ENCODE measurements at places on chromosomes 4 and X.

DNA sequence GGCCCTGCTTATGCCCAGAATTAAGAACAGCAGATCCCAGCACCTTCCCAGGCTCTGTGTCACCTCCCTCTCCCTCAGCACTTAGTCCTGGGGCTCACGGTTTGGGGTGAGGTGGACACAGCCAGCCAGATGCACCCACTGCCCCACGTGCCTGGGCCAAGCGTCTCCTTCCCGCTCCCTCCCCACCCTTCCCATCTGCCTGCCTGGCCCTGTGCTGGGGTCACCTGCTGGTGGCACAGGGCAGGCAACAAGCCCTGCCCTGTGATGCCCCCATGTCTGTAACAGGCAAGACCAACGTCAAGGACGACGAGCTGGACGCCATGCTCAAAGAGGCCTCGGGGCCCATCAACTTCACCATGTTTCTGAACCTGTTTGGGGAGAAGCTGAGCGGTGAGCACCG, 5.3 kb downstream of the MYL5 start:
- DNase-seq, result no peak

DNA sequence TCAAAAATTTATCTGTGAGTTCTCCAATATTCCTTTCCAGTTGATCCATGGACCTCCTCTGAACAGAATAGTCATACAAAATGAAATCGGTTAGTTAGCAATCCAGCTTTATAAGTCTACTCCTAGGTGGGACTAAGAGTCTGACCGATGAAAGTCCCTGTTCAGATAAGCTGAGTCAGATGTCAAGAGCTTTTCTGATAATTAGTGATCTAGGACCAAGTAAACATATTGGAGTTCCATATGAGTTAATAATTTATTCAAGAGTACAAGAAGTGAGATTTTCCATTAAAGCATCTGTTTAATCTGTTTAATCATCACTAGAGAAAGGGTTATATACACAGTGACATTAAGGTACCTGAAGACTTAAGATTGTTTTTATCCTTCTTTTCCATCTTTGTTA, 74.7 kb downstream of the UGT8 start:
- DNase-seq, result no peak

DNA sequence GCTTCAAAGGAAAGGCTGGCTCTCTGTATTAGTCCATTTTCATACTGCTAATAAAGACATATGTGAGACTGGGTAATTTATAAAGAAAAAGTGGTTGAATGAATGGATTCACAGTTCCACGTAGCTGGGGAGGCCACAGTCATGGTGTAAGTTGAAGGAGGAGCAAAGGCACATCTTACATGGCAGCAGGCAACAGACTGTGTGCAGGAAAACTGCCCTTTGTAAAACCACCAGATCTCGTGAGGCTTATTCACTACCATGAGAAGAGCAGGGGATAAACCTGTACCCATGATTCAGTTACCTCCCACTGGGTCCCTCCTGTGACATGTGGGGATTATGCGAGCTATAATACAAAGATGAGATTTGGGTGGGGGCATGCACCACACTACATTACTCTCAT, 1486.6 kb downstream of the PCDH7 start:
- no peak for DNase-seq

- DNase-seq, result no peak
These were observed at the start of gene SPATA18 for GRCh38 chr4:52051213-52051614. Gene SPATA18 (plus strand): TSS chr4:52051304. CDS start chr4:52051705, 401 bp downstream.

DNA sequence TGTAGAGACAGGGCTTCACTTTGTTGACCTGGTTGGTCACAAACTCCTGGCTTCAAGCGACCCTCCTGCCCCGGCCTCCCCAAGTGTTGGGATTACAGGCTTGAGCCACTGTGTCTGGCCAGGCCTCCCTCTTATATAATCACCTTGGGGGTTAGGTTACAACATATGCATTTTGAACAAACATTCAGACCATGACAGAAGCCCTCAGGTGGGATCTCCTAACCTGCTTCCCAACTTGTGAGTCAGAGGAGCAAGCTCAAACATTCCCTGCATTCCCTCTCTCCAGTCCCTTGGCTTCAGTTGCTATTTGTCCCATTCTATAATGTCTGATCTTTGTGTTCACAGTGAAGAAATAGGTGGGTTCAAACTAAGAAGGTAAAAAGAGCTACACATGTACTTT, 76.5 kb upstream of the NRK start:
- no peak for DNase-seq

GRCh38 chr4:86730310-86730709, 118.9 kb downstream of the SLC10A6 start:
- peak; percentile 2 for DNase-seq

DNA sequence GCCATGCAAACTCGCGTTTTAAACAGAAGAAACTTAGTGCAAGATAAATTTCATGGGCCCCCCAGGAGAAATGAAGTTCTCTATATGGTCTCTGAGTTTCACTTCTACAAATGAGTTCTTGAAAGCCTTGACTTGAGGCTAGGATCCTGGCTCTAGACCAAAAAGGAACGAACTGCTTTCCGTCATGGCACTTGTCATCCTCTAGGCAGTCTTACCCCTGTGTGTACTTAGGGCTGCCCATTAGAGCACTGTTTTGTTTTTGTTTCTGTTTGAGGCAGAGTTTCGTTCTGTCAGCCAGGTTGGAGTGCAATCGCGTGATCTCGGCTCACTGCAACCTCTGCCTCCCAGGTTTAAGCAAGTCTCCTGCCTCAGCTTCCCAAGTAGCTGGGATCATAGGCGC, 29.0 kb downstream of the RNF4 start:
- DNase-seq, result peak; percentile 76

GRCh38 chrX:65723706-65724105, 56.3 kb downstream of the MSN start:
- no peak for DNase-seq

- DNase-seq, result no peak
These were observed 452.7 kb upstream of the FAT1 start for GRCh38 chr4:187176261-187176910.

DNA sequence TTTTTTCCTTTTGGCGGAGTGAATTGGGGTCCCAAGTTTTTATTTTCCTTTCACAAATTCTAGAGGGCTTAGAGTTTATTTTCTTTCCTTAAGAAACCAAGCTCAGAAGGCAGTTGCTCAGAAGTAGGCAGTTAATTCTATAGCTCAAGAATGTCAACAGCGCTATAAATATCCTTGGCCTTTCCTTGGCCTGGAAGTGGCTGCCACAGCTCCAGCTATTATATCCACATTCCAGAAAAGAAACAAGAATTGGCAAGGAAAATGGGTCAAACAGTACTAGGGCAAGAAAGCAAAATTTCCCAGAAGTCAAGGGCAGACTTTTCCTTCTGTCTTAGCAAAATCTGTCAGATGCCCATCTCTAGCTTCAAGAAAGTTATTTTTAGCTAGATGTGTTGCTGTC, 31.0 kb downstream of the SLC10A6 start:
- DNase-seq, result no peak

GRCh38 chr4:52250154-52250553, 199.1 kb downstream of the SPATA18 start:
- no peak for DNase-seq

- no peak for DNase-seq
These were observed 261.5 kb downstream of the IL1RAPL1 start for GRCh38 chrX:28848707-28849106.

DNA sequence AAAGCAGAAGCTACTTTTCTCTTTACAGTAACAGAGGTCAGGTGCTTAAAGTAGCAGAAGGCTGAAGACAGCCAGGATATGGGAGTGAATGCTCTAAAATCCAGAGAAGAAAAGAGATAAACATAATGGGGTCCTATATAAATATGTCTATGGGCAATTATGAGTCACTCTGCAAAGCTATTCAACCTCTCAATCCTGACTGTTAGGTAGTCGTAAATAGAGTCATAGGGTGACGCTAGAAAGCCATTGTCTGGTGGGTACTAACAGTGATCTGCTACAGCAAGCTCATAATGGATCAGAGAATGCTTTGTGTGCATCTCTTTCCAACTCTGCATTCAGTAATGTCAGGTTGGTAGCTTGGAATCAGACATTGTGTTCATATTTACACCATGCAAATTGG, 53.5 kb upstream of the PDE5A start:
- DNase-seq, result no peak

DNA sequence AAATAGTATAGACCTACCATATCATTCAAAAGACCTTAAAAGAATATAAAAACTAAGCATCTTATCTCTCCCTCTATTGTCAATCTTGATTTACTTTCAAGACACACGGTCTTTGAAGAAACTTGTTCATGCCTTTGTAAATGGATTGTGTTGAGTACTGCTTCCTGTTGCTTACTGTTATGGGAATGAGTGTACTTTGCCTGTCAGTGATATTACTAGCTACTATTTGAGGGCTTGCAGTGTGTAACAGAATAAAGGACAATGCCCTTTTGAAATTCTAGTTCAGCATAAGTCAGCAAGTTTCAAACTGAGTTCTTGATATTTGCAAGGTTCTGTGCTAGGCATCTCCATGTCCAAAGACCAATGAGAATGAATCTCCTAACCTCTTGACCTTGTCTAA, 36.0 kb downstream of the CDKL5 start:
- no peak for DNase-seq

- no peak for DNase-seq
These were observed 83.3 kb downstream of the HPRT1 start for GRCh38 chrX:134543288-134543687.

DNA sequence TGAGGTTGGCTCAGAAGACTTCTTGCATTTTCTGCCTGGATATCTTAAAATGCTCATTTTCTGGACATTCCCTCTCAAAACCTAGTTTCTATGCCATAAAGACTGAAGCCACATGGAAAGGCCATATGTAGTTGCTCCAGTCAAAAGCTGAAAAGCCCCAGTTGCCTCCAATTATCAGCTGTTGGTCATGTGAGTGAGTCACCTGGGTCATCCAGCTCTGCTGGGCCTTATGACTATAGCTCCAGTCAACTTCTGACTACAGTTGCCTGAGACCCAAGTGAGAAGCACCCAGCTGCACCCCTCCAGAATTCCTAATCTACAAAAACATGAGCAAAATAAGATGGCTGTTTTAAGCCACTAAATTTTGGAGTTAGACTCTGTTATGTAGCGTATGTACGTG, 41.9 kb downstream of the HELQ start:
- DNase-seq, result no peak

DNA sequence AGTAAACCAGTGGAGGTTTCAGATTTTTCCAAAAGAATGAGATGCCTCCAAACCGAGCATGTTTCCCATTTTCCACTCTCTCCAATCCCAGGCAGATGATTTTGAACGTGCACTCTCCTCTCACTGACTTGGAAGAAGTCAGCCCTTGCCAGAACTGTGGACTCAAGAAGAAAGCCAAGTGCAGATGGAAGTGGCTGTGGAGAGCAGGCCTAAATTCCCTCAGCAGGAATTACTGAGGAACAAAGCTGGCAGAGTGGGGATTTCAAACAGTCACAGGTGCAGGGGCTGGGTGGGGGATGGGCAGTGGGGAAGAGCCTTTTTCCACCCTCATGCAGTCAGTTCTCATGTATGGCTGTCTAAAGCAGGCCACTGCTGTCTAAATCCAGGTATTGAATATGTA, 83.5 kb upstream of the PLAC1 start:
- no peak for DNase-seq

- DNase-seq, result no peak
These were observed 531.9 kb downstream of the PCDH18 start for GRCh38 chr4:137000432-137000831.

- no peak for DNase-seq
These were observed 29.3 kb upstream of the CFAP299 start for GRCh38 chr4:80306260-80306659.

GRCh38 chr4:100497791-100498190, 20.0 kb downstream of the EMCN start:
- DNase-seq, result no peak

GRCh38 chrX:39796856-39797255, 300.9 kb downstream of the BCOR start:
- DNase-seq, result no peak

DNA sequence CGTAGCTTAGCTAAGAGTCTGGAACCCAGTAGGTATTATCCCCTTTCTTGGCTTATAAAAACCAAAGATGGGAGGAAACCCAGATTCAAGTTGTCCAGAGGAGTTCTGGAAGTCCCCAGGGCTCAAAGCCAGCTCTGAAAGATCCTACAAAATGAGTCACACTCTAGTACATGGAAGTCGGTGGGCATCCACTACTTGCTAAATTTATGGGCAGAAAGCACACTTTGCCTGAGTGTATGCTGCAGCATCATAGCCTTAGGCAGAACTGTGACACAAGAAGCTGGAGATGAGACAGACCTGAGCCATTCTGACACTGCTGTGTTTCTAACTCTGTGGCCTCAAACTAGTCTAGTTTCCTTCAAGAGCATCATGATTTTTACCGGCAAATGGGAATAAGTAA, 429.3 kb downstream of the AFF2 start:
- no peak for DNase-seq

DNA sequence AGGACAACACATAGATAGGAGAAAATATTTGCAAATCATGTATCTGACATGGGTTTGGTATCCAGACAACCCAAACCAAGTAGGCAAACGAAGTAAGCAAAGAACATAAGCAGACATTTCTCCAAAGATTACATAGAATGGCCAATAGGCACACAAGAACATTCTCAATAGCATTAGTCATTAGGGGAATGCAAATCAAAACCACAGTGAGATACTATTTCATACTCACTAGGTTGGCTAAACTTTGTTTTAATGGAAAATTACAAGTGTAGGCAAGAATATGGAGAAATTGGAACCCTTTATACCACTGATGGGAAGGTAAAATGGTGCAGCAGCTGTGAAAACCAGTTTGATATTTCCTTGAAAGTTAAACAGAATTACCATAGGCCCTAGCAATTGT, 74.7 kb downstream of the CHRNA9 start:
- no peak for DNase-seq

GRCh38 chr4:6688879-6689505, 4.7 kb upstream of the S100P start:
- DNase-seq, result no peak

GRCh38 chr4:139735381-139736273, 70.0 kb downstream of the MGST2 start:
- no peak for DNase-seq

GRCh38 chrX:122188751-122189150, 995.3 kb upstream of the GRIA3 start:
- no peak for DNase-seq

DNA sequence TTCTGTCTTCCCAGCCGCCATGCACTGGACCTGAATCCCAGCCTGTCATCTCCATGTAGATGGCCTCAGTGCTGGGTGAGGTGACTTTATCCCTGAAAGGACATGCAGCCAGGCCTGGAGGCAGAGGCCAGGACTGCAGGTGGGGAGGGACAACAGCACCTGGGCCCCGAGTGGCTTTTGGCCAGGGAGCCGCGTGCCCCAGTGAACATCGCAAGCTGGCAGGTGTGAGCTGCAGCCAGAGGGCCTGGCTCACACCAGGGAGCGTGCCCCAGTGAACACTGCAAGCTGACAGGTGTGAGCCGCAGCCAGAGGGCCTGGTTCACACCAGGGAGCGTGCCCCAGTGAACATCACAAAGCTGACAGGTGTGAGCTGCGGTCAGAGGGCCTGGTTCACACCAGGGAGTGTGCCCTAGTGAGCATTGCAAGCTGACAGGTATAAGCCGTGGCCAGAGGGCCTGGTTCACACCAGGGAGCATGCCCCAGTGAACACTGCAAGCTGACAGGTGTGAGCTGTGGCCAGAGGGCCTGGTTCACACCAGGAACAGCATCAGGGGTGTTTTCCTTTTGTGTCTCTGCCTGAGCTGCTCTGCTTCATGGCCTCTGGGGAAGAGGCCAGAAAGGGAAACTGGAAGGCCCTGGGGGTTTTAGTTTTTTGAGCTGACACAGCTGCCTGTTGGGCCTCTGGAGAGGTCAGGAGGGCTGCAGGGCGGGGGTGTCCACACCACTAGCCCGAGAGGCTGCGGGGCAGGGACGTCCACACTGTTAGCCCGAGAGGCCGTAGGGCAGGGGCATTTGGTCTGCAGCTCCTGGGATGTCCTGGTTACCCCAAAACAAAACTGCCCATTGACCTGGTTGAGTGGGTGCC, 22.7 kb upstream of the PSAPL1 start:
- peak; percentile 20 for DNase-seq

All from RPMI8226 (cell line).